Glomerular endothelial cell (primary cell): ENCODE measurements at places on chromosomes 11 and 22.

GRCh38 chr11:44866286-44866685 lies 84.4 kb downstream of the TP53I11 start:
- no peak for DNase-seq

DNA sequence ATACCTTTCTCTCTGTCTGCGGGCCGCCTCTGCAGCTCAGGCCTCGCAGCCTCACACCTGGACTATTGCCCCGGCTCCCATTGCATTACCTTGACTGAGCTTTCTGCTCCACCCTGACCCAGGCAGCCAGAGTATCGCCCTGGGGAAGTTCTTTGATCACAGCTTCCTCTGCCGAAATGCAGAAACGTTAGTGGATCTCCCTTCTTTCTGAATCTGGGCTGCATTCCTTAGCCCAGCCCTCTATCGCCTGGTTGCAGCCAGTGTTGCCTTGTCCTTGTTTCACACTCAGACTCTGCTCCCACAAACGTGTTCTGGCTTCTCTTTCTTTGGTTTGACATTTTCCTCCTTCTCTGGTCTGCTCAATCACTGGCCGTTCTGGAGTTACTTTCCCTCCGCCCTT lies 195.7 kb downstream of the ADAMTS15 start:
- DNase-seq = no peak

- no peak for DNase-seq
Measured at GRCh38 chr11:80182901-80183300, 742.1 kb upstream of the TENM4 start.

DNA sequence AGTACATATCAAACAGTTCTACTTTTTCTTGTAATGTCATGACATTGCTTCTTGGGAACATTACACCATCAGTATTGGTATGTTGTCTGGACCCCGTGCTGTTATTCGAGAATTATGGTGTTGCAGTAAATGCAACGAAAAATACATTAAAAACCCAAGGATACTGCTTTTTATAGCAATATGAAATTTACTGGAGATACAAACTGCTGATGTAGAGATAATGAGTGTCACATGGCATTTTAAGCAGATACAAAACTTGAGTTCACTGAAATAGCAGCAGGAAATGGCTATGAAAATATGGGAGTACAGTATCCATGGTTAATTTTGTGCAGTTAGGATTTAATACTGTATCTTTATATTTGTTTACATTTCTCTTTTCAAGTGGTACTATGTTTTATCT lies 7.4 kb upstream of the CARD16 start:
- no peak for DNase-seq

DNA sequence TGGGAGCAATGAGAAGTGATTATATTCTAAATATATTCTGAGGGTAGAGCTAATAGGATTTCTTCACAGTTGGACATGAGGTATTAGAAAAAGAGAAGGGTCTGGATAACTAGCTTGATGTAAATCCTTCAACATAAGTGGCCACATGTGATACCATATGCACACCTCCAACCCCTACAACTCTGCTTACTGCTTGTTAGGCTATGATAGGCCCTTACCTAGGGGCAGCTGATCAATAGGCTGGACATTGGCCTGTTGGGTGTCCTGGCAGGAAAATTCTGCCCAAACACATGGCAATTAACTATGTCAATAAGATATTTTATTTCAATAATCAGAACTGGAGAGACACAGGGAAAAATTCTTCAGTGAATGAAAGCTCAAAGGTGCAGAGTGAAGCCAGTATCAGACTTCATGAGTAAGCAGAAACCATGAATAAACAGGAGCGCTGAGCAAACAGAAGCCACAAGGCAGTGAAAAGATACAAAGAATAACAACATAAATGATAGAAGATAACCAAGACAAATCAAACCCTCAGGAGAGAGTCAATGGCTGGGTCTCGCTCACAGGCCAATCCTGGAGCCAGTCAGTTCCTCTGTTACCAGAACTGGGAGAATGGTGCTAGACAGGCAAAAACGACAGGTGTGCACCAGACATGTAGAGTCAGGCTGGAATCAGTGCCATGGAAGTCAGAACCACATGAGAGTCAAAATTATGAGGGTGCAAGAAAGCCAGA lies 46.3 kb upstream of the PSMA1 start:
- no peak for DNase-seq

- DNase-seq = no peak
Measured at GRCh38 chr11:9039198-9039597, 35.4 kb upstream of the NRIP3 start.

- no peak for DNase-seq
Measured at GRCh38 chr11:69539416-69540117, 58.1 kb downstream of the LINC01488 start.

DNA sequence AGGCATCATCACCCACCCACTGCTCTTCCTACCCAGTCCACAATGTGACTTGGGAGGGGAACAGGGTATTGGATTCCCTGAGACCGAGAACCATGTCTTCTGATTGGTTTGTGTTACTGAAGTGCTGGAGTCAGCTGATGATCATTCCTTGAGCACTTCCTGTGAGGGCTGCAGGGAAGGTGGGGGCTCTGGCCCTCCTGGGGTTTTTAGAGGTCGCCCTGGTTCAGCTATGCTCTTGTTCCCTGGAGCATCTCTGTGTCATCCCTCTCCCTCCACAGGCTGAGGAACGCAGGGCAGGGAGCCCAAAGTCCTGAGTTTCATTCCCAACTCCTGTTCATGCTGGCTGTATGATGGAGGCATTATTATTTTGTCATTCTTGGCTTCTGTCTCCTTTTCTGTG lies 6.7 kb downstream of the ZC3H7B start:
- DNase-seq = no peak

DNA sequence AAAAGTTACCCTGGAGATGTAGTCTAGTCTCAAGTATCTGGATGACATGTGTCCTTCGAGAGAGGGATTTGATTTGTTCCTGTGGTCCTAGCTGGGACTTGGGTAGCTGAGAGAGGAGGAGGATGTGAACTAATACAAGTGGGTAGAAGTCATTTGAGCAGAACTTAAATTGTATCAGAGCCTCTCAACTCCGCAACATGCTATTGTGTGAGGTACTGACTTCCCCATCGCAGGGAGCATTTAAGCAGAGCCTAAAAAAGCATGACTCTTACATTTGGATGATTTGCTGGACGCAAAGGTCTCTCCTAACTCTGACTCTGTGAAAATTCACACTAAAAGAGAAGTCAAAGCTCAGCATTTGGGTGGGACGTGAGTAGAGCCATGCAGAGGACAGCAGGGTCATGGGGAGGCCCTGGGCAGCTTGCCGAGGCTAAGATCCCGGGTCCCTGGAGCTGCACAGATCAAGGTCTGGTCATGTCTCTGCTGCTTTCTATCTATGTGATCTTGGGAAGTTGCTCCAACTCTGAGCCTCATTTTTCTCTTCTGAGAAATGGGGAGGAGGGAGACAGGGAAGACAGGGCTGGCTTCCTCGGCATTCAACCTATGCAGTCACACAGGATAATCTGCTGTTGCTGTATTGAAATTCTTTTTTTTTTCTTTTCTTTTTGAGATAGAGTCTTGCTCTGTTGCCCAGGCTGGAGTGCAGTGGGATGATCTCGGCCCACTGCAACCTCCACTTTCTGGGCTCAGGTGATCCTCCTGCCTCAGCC lies 44.9 kb downstream of the CD82 start:
- DNase-seq = no peak

DNA sequence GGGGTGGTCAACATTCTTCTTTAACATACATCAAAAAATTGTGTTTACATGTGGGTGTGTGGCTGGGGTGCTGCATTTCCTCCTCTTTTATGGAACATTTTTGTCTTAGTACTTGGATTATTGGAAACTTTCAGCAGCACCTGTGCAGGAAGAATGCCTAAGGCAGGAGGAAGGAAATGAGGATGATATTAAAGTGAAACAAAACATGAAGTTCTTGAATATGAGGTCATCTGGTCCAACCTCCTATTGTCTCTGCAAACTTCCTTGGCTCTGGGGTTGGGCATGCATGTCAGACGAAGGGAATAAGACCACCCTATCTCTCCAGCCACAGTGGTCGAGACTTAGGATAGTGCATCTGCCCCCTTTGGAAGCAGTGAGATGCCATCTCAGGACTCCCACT lies 20.6 kb upstream of the OR9Q1 start:
- peak; percentile 50 for DNase-seq

DNA sequence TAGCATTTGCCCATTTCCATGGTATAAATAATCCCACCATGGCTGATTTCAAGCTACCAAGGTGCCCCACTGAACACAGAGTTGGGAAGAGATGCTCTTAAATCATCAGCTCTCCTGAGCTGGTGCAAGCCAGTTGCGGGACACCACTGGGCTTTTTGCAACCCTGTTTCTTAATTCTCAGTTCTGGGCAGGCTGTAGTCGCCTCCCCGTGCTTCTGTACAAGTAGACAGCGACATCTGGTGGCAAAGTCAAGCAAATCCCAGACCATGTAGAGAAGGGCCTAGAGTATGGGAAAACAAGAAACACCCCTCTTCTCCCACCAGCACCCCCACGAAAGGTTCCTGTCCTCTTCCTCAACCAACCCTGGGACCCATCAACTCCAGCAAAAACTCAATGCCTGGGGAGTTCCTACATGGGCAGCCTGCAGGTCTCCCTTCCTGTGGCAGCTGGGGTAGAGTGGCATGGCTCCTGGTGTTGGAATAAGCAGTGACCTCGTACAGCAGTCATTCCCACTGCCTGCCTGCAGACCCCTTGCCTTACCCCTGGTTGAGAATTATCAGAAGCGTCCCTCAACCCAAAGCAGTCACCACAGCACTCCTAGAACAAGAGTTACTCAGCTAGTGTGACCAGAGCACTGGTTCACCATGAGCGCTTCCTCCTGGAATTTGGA lies 68.4 kb downstream of the IGLL5 start:
- peak; percentile 22 for DNase-seq

GRCh38 chr11:119337581-119338317 lies 2.9 kb downstream of the C1QTNF5 start:
- no peak for DNase-seq

DNA sequence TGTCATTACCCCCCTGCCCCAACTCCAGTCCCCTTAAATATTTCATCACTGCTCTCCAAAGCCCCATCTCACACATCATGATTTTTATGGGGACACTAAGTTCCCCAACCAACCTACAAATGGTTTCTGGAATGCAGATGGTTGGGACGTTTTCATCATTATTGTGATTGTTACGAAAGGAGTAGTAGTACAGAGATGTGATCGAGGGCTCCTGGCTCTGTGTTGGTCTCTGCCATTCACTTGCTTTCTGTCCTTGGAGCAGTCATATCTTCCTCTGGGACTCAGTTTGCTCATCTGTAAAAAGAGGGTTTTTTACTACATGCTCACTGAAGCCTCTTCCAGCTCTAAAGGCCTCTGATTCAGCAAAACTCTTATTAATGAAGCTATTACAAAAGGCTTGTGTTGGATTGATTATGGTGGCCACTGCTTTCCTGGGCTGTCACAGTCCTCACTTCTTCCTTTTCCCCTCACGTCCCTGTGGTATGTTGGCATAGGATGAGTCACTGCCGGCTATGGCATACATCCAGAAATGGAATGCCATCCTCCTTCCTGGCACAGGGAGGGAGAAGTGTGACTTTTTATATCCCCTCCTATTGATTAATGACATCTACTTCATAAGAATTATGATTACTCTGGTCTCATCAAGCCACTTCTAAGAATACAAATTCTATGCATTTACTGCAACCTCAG lies 593.7 kb downstream of the METTL15 start:
- DNase-seq = no peak

DNA sequence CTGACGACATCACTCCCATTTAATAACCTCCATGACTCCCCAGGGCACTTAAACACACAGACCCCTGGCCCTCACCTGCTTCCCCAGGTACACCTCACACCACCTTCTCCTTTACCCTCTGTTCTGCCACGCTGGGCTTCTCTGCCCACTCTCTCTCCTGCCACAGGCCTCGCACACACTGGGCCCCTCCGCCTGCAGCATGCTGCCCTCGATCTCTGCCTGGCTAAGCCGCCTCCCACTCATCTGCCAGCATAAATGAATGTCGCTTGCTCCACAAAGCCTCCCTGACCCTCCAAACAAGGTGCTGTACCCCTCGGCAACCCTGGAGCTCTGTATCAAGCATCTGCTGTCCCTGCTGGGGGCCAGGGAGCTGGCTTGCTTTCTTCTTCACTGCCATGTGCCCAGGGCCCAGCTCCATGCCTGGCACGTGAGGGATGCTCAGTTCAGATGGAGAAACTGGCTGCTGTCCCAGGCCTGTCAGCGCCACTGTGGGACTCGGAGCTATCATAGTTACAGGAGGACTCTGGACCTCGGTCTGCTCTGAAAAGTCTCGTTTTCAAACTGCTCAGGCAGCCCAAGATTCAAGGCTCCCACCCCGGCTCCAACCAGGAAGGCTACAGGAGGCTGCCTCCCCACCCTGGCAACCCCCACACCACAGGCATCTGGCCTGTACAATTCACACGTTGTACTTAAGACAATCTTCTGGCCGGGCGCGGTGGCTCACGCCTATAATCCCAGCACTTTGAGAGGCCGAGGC lies 11.9 kb downstream of the TTLL1 start:
- no peak for DNase-seq

GRCh38 chr11:128208329-128209137 lies 378.8 kb downstream of the ETS1 start:
- peak; percentile 94 for DNase-seq

GRCh38 chr11:56948991-56949515 lies 39.7 kb upstream of the OR5AK2 start:
- no peak for DNase-seq

GRCh38 chr22:42892156-42892555 lies 35.1 kb upstream of the ARFGAP3 start:
- no peak for DNase-seq

GRCh38 chr22:38415561-38416321 lies 39.3 kb downstream of the KCNJ4 start:
- no peak for DNase-seq

GRCh38 chr11:29780756-29781155 lies 236.1 kb downstream of the KCNA4 start:
- DNase-seq = no peak

GRCh38 chr11:20535271-20535881 lies 64.0 kb upstream of the SLC6A5 start:
- no peak for DNase-seq

DNA sequence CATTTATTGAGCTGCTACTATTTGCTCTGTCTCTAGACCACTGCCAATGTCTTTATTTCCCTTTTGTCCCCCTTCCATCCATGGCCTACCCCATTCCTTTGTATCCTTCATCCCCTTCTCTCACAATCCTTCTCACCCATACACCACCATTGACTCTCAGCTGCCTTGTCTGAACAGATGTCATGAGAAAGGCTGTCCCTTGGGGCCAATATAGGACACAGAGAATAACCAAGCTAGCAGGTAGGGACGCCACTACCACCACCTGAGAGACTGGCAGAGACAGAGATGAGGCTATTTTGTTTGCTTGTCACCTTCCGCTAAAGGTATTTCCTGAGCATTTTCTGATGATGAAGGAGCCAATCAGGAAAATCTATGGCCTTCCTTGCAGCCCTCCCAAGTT lies 138.9 kb downstream of the CD44 start:
- no peak for DNase-seq

GRCh38 chr11:75014129-75014528 lies 25.4 kb downstream of the NEU3 start:
- no peak for DNase-seq

DNA sequence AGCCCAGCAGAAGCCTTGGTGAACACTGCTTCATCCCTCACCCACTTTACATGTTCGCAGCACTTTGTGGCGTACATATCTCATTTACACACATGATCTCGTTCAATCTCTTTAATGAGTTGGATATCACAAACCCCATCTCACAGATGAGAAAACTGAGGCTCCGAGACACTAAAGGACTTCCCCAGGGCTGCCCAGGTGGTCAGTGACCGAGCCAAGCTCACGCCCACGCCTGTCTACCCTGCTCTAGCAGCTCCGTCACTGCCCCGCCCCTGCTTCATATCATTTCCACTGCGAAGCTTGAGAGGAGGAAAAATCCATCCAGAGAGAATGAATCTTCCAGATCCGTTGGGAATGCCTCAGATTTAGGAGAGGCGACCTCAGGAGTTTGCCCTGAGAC lies 11.8 kb upstream of the DSCAML1 start:
- DNase-seq = no peak
